Esophagus squamous epithelium (tissue), 5 donors: ENCODE measurements at places on chromosomes 1 and 21.

DNA sequence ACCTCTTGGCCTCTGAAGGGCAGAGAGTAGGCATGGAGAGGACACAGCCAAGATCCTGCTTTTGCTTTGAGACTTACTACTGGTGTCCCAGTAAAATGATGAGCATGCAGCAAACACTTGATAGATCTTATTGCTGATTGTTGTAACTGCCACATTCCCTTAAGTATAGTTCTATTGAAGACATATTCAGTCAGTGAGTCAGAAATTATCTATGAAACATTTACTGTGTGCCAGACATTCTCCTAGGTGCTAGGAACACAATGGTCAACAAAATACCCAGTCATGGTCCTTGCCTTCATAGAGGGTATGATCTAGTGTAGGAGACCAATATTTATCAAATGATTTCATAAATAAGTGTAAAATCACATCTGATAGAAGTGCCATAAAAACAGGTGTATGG, 13.6 kb downstream of the STYXL2 start:
- DNase-seq = no peak

GRCh38 chr1:202804126-202804525, 4.1 kb downstream of the KDM5B start:
- DNase-seq = no peak

DNA sequence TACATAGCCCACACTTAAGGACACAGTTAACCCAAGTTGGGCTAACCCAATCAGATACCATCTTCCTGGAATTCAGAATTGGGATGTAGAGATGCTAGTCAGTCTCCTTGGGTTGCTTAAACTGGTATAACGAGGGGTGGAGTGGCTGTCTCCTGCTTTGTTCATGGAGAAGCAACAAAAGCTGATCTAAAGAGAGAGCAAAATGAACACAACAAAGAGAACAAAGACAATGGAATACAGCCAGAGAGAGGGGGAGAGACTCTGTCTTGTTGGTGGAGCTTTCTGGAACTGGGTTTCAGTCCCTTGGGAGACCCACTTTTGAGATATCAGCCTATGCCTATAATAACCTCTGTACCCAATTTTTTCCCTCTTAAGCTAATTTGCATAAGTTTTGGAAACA, 138.1 kb downstream of the ATG4C start:
- no peak for DNase-seq

DNA sequence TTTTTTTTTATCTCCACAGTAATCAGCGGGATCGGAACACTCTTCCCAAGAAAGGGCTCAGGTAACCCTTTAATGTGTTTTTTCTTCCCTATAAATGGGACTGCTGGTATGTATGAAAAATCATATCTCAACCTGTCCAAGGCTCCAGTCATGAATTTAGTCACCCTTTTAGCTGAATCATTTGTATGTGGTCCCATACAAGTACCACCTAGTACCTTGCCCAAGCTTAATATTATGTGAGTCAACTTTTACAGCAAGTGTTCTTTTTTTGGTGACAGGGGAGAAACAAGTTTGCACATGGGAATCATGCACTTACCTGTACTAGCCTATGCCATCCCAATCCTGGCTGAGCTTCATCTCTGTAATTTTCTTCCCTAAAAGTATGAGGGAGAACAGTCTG, 43.7 kb upstream of the IPO9 start:
- DNase-seq = no peak

GRCh38 chr1:227192163-227192562, 126.1 kb downstream of the CDC42BPA start:
- DNase-seq = no peak

- DNase-seq = no peak
Measured at GRCh38 chr1:233518344-233518743, 95.6 kb upstream of the KCNK1 start.

GRCh38 chr1:10399444-10399941, 629 bp downstream of the PGD start:
- no peak for DNase-seq
